ENCODE measurements at places on chromosomes 7 and 10. TPM values are rescaled to one million over a fixed set of nuclear protein-coding genes. Genes with fewer than 3 reads are reported as not detected.

Gene ZNF25
- 7.5 TPM for total RNA-seq

GRCh38 chr7:48035301-48035966 lies at the start of gene C7orf57:
Gene C7orf57 (plus strand): TSS chr7:48035543. CDS start chr7:48036309, 766 bp downstream.
- DNase-seq: peak; percentile 92

GRCh38 chr7:128885370-128886187 lies 22.9 kb downstream of the ATP6V1F start:
- DNase-seq: no peak

GRCh38 chr7:82294865-82295264 lies 148.7 kb downstream of the CACNA2D1 start:
- DNase-seq: no peak
